A549 treated with GW870086 at 1 μM for 4 hours (cell line): ENCODE measurements at places on chromosomes 13 and 19. TPM values are rescaled to one million over a fixed set of nuclear protein-coding genes. Genes with fewer than 3 reads are reported as not detected.

The CRB3 gene
- 2.9 to 5.1 TPM (median 3.9 TPM) in 5 replicates for total RNA-seq

The CATSPERD gene
- not detected in 5 replicates for total RNA-seq

The COL5A3 gene
- 2.6 to 3.6 TPM (median 3.3 TPM) in 5 replicates for total RNA-seq

The LCP1 gene
- 0.16 to 0.26 TPM (median 0.21 TPM) in 5 replicates for total RNA-seq

The GNG7 gene
- 0.05 to 0.08 TPM (median 0.06 TPM) in 4 of 5 replicates, not detected in the other for total RNA-seq

The B3GLCT gene
- total RNA-seq: 4.2 to 5.5 TPM (median 4.8 TPM) in 5 replicates

The PCDH17 gene
- 0.03 TPM in 1 of 5 replicates, not detected in the others for total RNA-seq

The CBY2 gene
- not detected in 5 replicates for total RNA-seq

The SLC25A42 gene
- 0.47 to 0.88 TPM (median 0.73 TPM) in 5 replicates for total RNA-seq

The ENOX1 gene
- total RNA-seq: 1.6 to 2.1 TPM (median 1.8 TPM) in 5 replicates

The DKKL1 gene
- 0.70 to 1.1 TPM (median 0.89 TPM) in 5 replicates for total RNA-seq

The PSG3 gene
- 0.07 to 0.20 TPM (median 0.15 TPM) in 4 of 5 replicates, not detected in the other for total RNA-seq

The ZNF358 gene
- total RNA-seq: 15.8 to 19.1 TPM (median 17.3 TPM) in 5 replicates

The MEGF8 gene
- 19.0 to 25.2 TPM (median 23.3 TPM) in 5 replicates for total RNA-seq

The ZNF14 gene
- total RNA-seq: 1.7 to 2.6 TPM (median 2.1 TPM) in 5 replicates

The OR10H1 gene
- total RNA-seq: not detected in 5 replicates

The TNFAIP8L1 gene
- total RNA-seq: 2.9 to 4.5 TPM (median 3.9 TPM) in 5 replicates
